ENCODE measurements at places on chromosomes 13 and 19. TPM values are rescaled to one million over a fixed set of nuclear protein-coding genes. Genes with fewer than 3 reads are reported as not detected.

GRCh38 chr19:39514840-39515550, at the start of gene SELENOV:
TSS of gene SELENOV (plus strand) at chr19:39515139. CDS start at chr19:39515213, 74 bp downstream.
- H3K36me3 ChIP-seq, result peaks cover 3% of the 10 kb centered on the region
- H3K27ac ChIP-seq, result no peak within 1 kb of the TSS
- peak within 1 kb of the TSS; percentile 88 for H3K4me3 ChIP-seq
- peaks cover 10% of the 10 kb centered on the region for H3K4me1 ChIP-seq

DNA sequence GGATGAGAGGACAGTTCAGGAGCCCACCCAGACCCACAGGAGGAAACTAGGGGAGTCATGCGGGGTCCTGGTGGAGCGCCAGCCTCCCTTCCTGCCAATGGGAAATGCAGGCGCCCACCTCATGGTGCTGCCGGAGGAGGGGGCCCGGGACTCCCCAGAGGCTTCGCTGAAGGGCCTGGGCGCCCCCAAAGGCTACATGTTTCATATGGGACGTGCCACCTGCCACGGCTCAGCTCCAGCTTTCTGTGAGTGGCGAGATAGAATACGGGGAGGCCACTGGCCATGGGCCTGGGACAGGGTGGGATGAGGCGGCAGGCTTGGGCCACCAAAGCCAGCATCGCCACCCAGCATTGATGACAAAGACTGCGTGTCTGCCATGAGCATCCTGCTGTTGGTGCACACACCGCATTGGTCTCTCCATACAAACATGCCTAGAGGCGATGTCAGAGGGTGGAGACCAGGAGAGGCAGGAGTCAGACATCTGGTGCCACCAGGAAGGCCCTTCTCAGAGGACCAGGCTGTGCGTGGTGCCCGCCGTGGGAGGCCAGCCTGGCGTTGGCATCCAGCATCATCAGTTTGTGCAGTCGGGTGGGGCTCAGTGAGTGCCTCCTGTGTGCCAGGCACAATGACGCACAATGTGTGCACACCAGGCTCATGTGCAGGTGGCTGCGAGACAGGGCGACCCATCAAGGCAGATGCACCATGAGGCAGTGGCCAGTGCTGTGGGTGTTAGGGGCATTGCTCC, 1.2 kb upstream of the F10 start:
- H3K4me1 ChIP-seq, result peaks cover 11% of the 10 kb centered on the region
- no peak overlapping the region for H3K27ac ChIP-seq
- H3K36me3 ChIP-seq, result no peaks in the 10 kb centered on the region
- DNase-seq, result peak; percentile 47

DNA sequence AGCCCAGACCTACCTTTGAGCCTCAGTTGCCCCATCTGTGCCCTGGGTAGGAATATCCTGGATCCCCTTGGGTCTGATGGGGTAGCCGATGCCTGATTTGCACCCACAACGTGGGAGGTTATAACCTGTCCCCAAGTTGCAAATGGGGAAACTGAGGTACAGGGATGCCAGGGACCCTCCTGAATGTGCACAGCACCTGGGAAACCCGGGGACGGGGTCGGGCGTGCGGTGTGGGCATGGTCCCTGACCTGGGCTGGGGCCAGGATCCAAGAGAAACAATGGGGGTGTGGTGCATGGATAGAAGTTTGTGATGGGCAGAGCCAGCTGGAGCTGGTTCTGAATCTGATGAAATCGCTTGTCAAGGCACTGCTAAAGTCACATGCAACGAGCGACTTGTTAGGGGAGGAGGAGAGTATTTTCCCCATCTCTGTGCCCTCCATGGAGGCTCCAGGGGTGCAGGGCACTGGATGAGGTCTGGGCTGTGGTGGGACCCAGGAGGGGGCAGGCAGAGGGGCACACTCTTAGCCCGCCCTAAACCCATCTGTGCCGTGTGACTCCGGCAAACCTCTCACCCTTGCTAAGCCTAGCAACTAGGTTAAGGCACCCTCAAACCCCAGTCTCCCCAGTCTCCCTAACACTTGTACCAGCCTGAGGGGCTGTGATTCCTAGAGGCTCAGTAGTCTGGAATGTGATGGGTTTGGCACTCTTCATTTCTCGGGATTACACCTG, 749 bp downstream of the GDF15 start:
- no peaks in the 10 kb centered on the region for H3K36me3 ChIP-seq
- peaks cover 15% of the 10 kb centered on the region for H3K27me3 ChIP-seq
- H3K4me3 ChIP-seq, result peak overlapping the region; percentile 85

- peaks cover 24% of the 10 kb centered on the region for H3K4me1 ChIP-seq
- H3K27ac ChIP-seq, result peak overlapping the region; percentile 96
These were observed 2.6 kb downstream of the VSIG10L start for GRCh38 chr19:51339313-51339686.

DNA sequence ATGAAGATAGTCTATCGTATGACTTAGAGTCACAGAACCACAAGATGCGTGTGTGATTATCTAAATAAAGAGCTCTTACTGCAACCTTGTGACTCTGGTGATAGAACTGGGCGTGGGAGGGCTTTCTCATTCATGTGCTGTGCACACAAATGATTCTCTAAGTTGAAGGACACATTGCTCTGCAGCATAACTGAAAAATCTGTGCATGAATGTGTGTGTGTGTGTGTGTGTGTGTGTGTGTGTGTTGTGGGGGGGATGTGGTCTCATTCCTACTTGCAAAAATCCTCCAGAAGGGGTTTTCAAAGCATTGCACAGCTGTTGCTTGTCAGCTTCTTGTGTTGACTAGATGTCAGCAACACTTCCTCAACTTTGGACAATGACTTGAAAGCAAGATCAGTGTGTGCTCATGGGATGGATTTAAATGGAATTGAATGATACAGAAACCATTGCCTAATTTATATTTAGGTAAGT, 22.4 kb downstream of the LRCH1 start:
- H3K27me3 ChIP-seq, result no peaks in the 10 kb centered on the region
- peaks cover 66% of the 10 kb centered on the region for H3K4me1 ChIP-seq

GRCh38 chr13:41655997-41656396, 198.6 kb downstream of the RGCC start:
- no peaks in the 10 kb centered on the region for H3K27me3 ChIP-seq
- no peak overlapping the region for H3K4me3 ChIP-seq
- no peak overlapping the region for H3K27ac ChIP-seq
- H3K4me1 ChIP-seq, result peaks cover 9% of the 10 kb centered on the region

- H3K36me3 ChIP-seq, result peaks cover 12% of the 10 kb centered on the region
- H3K27ac ChIP-seq, result peak overlapping the region; percentile 91
- peaks cover 6% of the 10 kb centered on the region for H3K4me1 ChIP-seq
- no peak for DNase-seq
- no peaks in the 10 kb centered on the region for H3K27me3 ChIP-seq
These were observed 572 bp downstream of the UGGT2 start for GRCh38 chr13:96052656-96053002.

DNA sequence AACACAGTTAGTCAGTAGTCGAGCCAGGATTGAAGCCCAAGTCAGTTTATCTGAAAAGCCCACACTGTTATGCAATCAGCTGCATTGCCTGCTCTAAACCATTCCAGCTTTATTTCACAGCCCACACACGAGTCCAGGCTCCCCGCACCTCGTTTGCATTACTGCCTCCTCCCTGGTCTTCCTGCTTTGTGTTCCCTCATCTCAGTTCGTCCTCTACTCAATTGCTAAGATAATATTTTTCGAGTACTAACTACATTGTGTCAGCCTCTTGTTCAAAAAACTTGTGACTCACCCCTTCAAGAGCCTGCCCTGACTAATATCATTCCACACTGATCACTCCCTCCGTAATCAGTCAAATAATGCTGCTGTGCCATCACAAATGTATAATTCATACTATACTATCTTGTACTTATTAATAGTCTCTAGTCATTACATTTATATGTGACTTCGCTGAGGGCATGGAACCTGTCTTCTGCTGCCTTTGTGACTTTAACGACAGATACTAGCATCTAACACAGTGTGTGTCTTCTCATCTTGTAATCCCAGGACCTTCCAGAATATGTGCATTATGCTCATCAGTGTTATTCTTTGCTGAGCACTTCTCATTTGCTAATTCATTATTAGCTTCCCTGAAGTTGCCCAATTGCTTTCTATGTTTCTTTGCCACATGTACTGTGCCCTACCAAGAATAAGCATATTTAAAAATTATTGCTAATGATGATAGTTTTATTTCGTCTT, 26.2 kb upstream of the WDFY2 start:
- H3K4me3 ChIP-seq, result peak overlapping the region; percentile 11
- H3K4me1 ChIP-seq, result no peaks in the 10 kb centered on the region
- H3K27ac ChIP-seq, result peak overlapping the region; percentile 86
- H3K27me3 ChIP-seq, result no peaks in the 10 kb centered on the region
- no peaks in the 10 kb centered on the region for H3K36me3 ChIP-seq

DNA sequence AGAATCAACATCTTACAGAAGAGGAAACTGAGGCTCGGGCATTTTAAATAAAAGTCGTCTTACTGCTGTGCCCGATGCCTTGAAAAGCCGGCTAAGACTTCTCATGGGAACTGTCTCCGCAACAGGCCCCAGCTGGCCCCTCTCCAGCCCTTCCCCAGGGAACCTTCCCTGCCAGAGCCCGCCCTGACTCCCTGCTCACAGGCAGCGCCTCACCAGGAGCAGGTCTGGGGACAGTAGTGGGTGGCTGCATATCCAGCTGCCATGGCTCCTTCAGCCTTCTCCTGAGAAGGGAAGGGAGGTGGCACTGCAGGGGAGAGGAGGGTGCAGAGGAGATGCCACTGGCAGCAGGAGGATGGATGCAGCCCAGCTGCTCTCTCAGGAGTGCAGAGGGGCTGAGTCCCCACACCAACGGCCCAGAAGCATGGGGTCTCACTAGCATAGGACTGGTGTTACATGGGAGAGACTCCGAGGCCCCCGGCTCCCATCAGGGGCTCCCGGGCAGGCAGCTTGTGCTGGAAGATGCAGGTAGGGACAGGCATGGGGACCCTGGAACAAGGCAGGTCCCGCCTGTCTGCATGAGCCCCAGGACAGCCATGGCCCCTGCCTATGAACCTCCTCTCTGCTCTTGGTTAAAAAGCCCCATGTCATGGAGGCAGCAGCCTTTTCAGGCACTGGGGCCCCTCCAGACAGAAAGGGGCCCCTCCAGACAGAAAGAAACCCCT, 216.4 kb upstream of the SGCG start:
- peaks cover 6% of the 10 kb centered on the region for H3K4me1 ChIP-seq
- no peak overlapping the region for H3K4me3 ChIP-seq
- no peaks in the 10 kb centered on the region for H3K36me3 ChIP-seq
- DNase-seq, result no peak

DNA sequence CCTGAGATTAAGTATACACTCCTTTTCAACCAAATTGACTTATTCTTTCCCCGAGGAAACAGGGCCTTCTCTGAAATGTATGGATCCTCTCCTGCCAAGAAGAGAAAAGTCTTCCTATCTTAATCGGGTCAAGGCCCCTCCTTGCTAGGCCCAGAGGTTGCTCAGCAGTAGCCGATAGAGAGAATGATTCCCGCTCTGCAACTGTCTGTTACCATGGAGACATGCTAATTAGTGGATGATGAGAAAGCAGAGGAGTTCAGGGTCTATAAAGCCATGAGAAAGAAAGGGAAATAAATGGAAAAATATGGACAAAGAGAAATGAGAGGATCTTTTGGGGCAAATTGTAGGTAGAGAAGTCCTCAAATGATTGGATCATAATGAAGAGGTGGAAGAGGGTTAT, 103.5 kb downstream of the POU4F1 start:
- DNase-seq, result no peak
- peaks cover 4% of the 10 kb centered on the region for H3K4me1 ChIP-seq
- H3K36me3 ChIP-seq, result no peaks in the 10 kb centered on the region
- no peak overlapping the region for H3K27ac ChIP-seq

GRCh38 chr19:3496392-3497273, 3.8 kb downstream of the DOHH start:
- peaks cover 13% of the 10 kb centered on the region for H3K4me1 ChIP-seq
- no peak overlapping the region for H3K4me3 ChIP-seq
- peaks cover 13% of the 10 kb centered on the region for H3K36me3 ChIP-seq
- DNase-seq, result no peak
- no peak overlapping the region for H3K27ac ChIP-seq

DNA sequence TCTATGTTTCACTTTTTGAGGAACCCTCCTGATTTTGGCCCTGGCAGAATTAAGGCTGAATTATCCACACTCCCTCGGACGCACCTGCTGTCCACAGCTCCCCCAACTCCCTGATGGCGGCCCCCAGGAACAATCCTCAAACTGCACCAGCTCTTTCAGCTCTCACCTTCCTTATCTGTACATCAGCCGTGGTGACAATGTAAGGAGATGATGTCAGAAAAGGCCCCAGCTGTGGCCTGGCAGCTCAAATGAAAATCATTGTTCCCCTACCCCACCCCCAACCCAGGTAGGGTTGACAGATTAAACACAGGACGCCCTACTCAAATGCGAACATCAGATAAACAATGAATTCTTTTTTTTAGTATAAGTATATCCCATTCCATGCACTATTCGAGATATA, 35.0 kb upstream of the KLF2 start:
- no peak overlapping the region for H3K4me3 ChIP-seq
- H3K36me3 ChIP-seq, result no peaks in the 10 kb centered on the region
- no peak for DNase-seq
- H3K27ac ChIP-seq, result no peak overlapping the region
- H3K27me3 ChIP-seq, result peaks cover 14% of the 10 kb centered on the region

DNA sequence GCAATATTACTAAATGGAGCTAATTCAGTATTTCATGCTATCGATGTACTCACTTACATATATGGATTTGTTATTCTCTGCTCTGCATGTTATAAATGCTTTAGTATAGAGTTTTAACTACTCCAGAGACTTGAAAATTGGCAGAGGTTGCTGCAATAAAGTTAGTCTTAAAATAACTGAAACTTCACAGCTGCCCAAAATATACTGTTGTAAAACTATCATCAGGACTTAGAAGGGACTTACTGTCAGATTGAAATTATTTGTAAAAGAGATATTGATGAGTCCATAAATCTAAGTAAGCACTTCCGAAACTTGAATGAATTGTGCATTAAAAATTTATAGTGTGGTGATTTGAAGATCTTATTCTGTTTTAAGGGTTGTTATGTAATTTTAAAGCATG, 1178.2 kb upstream of the PCDH20 start:
- H3K27me3 ChIP-seq, result no peaks in the 10 kb centered on the region
- H3K27ac ChIP-seq, result no peak overlapping the region
- no peaks in the 10 kb centered on the region for H3K36me3 ChIP-seq
- H3K4me1 ChIP-seq, result no peaks in the 10 kb centered on the region

- DNase-seq, result no peak
- no peak overlapping the region for H3K27ac ChIP-seq
- no peaks in the 10 kb centered on the region for H3K4me1 ChIP-seq
- peaks cover 3% of the 10 kb centered on the region for H3K36me3 ChIP-seq
- H3K4me3 ChIP-seq, result no peak overlapping the region
- no peaks in the 10 kb centered on the region for H3K27me3 ChIP-seq
These were observed 18.5 kb downstream of the MAN2B1 start for GRCh38 chr19:12648088-12648487.

The ZNF99 gene
- total RNA-seq, result not detected

The ATXN8OS gene
- total RNA-seq, result not detected

The DPRX gene
- not detected for total RNA-seq

The CGB1 gene
- not detected for total RNA-seq

The SUPT5H gene
- 142 TPM for total RNA-seq

The ZNF30 gene
- 6.9 TPM for total RNA-seq

The DENND1C gene
- total RNA-seq, result 0.93 TPM

The MEIOSIN gene
- not detected for total RNA-seq
